ENCODE measurements at places on chromosomes 1 and 21.

DNA sequence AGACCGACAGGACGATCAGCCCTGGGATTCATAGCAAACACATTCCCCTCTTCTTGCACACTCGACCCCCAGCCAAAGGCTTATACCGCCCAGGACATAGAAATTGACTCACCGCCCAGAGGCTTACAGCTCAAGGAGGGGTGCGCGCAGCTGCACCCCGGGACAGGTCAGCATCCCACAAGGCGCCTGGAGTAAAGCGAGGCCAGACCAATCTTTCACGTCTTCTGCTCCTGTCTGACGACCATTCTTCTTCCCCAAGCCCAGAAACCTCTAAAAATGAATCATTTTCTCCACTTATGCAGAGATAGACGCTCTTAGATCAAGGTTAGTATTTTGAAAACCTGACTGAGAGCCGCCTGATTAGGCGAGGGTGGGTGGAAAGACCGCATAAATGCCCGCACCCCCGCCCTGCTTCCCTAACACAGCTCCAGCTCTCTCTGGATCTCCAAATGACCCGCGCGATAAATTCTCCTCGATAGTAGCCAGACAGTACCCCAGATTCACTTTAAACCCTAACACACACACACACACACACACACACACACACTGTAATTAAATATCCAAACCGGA is 1.9 kb upstream of the LHX8 start:
- DNase-seq: no peak

GRCh38 chr1:110233861-110234260 is 23.7 kb downstream of the KCNC4 start:
- DNase-seq: no peak

GRCh38 chr1:200483491-200484143 is 73.8 kb upstream of the ZNF281 start:
- peak; percentile 28 for DNase-seq

DNA sequence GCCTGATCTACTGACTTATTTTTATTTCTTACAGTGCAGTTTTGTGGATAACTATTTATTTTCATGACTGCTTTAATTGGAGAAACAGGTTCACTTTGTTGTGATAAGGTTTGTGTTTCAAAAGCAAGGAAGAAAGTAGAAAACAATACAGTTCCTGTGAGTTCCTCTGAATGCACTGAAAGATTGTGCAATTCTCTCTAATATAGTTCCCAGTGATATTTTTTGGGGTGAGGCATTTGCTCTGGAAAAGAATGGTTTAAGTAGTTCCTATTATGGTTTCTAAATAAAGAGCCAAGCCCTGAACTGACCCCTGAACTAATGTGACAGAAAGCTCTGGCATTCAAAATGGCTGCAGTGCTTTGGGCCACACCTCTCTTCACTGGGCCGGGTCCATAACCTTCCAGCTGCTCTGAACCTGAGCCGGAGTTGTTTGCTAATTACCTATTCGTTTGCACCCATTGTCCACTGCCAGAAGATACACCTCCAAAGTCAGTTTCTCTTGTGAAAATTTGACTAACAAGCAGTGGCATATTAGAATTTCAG is 56.6 kb upstream of the VTCN1 start:
- no peak for DNase-seq

DNA sequence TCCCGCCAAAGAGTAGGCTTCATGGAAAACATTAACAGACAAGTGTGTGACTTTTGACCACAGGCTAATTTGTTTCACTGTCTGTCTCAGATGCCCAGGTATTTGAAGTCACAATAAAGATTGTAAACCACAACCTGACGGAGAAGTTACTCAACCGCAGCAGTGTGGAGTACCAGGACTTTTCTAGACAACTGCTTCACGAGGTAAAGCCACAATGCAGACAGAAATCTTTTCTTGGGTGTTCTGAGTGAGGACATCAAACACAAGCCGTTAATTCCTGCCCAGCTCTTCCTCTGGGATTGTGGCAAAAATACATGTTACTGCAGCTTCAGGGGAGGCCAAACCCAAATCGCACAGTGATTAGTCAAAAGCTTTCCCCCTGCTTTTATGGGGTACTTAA is 31.0 kb downstream of the UMODL1 start:
- DNase-seq: no peak

- DNase-seq: no peak
Measured at GRCh38 chr1:58893257-58893869, 109.5 kb upstream of the JUN start.

GRCh38 chr1:201859424-201859823 is 29.3 kb upstream of the SHISA4 start:
- no peak for DNase-seq

- no peak for DNase-seq
Measured at GRCh38 chr1:43383449-43383848, 6.2 kb downstream of the MED8 start.

GRCh38 chr1:112393631-112393974 is 2.4 kb upstream of the CTTNBP2NL start:
- no peak for DNase-seq

DNA sequence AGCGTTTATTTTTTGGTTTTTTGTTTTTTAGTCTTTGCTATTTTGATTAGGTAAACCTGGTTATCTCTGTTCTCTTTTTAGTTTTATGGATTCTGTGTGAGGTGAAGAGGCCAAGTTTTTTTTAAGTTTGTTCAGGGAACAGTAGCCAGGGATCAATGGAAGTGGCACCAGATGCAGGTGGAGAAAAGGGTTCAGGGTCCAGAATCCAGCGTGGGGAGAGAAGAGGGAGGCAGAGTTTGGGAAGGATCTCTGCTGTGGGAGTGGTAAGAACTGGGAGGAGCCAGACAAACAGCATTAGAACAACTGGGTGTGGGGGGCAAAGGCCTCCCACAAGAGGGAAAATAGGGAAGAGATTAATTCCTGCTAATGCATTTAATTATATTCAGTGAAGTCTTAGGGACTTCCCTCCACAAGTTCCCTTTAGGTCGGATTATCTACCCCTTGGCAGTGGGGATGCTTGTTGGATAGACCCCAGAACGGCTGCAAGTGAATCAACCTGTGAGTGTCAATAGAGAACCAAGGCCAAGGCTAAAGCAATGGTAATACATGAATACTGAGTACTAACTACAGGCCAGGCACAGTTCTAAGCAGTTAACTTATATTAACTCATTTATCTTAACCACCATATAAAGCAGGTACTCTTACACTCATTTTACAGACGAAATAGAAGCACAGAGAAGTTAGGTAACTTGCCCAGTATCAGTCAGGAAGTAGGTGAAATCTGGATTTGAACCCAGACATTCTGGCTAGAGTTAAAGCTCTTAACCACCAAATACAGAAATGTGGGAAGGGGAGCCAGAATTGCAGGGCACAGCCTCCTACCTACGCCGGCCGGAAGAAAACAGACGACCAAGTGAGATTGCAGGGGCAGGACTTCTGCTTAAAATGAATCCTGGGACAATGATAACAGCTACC is 498 bp downstream of the GNAT2 start:
- DNase-seq: no peak

DNA sequence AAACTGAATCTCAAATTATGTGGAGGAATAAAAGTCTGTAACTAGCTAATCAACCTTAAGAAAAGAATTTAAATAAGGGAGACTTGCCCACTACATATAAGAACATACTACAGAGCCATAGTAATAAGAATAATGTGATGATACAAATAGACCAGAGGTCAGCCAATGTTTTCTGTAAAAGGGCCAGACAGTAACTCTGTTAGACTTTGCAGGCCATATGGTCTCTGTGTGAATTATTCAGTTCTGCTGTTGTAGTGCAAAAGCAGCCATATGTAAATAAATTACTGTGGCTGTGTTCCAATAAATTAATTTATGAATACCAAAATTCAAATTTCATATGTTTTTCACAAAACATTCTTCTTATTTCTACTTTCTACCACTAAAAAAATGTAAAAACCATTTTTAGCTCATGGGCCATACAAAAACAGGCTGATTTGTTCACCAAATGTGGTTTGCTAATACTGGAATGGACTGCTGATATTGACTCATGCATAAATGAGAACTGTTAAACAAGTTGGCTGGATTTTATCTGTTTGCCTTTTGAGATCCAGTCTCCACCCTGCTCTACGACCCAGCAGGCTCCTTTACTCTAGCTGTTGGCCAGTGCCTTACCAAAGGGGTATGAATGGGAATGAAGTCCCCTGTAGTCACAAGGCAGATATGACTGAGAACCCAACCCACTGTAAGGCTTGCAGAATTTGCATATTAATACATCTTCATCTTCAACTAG is 98.2 kb upstream of the ZNHIT6 start:
- DNase-seq: no peak

DNA sequence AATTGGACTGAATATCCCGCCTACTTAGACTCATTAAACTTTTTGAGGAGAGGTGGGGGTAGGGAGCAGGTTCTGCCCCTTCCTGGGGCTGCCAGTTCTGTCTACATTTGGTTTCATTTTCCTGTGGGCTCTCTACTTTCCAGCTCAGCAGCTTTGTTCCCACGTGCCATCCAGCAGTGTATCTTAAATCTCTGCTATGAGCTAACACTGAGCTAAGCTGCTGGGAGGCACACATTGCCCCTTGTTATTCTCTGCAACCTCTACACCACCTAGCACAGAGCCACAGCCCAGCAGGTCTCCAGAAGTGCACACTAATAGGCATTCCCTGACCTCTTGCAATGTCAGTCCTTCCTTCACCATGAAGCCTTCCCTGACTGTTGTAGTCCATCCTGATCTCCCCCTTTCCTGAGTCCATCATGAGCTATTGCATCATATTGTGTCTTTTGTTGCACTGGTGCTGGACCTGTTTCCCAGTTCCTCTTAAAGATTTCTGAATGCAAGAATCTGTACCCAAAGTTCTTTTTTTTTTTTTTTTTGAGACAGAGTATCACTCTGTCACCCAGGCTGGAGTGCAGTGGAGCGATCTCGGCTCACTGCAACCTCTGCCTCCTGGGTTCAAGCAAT is 28.7 kb upstream of the NRDC start:
- no peak for DNase-seq

- DNase-seq: no peak
Measured at GRCh38 chr1:33436557-33437285, 5.8 kb upstream of the PHC2 start.

DNA sequence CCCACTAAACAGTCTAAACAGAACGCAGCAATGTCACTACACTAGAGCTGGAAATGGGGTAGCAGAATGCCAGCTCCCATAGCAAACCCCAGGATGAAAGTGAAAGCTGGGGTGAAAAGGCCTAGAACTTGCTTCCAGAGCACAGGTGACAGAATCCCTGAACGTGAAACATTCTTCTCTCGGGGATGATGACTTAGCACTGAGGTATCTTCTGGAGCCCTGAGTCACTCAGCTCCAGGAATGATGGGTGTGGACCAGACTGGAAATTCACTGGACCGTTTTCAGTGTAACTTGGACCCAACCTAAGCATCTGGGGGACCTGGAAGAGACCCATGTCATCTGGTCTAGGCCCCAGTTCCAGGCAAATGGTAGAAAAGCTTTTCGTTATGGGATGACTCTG is 108.9 kb downstream of the CDC7 start:
- DNase-seq: no peak

DNA sequence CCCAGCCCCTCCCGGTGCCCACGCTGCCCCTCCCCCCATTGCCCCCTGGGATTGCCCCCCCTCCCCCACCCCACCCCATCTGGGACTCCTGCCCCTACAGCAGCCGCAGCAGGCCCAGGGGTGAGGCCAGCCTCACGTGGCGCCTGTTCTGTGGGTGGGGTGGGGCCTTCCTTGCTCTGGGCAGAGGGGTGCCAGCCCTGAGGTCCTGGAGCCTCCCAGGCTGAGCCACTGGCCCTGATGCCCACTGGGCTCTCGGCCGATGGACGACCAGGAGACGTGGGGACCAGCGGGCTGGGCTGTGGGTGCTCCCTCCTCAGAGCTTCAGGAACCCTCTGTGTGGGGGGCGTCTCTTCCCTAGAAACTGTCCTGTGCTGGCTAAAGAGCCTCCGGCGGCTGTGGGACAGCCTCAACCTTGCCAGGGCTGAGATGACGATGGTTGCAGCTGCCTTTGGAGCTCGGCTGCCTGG is 5.8 kb upstream of the C1orf159 start:
- no peak for DNase-seq

DNA sequence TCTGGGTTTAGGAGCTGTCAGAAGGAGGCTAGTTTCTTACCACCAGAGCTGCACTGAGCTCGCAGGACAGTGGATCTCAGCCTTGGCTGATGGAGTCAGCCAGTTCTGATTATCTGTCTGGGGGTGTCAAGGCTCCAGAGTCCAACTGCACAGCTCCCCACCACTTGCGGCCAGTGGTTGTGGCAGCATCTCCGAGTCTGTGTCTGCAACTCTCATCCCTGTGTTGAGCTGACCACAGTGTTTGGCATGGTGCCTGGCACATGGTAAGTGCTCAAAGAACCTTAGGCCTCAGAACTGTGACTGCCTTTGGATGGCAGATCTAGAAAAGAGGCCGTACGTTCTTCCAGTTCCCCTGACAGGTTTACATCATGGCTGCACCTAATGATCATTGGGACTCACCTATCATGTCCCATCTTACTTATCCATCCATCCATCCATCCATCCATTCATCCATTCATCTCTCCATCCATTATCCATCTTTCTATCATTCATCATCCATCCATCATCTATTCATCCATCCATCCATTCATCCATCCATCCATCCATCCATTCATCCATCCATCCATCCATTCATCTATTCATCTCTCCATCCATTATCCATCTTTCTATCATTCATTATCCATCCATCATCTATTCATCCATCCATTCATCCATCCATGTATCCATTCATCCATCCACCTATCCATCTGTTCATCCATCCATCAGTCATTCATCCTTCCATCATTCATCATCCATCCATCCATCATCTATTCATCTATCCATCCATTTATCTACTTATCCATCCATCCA is 114.5 kb downstream of the CRYAA start:
- DNase-seq: no peak

DNA sequence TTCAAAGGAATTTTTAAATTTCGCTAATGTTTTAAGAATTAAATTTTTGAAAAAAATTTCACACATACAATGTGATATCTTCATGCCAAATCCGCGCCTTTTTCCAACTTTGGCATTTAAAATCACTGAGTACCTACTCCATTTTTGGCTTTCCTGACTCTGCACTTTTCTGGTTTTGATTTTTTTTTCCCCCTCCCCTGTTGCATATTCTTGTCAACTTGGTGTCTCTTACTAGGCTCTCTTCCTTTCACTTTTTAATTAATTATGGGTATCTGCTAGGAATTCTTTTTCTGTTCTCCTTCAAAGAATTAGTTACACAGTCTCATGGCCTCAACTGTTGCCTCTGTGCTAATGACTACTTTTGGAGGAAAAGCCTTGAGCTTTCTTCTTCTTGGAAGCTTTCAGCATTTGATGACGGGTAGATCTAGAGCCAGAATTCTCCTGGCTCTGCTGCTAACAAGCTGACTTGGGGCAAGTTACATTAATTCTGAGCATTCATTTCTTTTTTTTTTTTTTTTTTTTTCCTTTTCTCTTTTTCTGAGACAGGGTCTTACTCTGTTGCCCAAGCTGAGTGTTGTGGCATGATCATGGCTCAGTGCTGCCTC is 1.8 kb downstream of the AGL start:
- no peak for DNase-seq

DNA sequence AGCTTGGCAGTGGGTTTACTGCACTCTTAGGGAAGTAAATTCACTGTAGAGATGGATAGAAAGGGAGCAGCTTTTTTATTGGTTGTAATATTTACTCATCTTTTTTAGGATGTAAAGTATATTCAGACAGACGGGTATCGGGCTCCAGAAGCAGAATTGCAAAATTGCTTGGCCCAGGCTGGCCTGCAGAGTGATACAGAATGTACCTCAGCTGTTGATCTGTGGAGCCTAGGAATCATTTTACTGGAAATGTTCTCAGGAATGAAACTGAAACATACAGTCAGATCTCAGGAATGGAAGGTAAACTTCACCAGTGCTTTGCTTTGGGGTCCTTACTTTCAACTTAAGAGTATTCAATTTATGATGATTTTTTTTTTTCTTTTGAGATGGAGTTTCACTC is 3.2 kb downstream of the UHMK1 start:
- no peak for DNase-seq

GRCh38 chr1:41242342-41243078 is 404 bp upstream of the SCMH1 start:
- DNase-seq: no peak
